Bladder microvascular endothelial cell (primary cell): ENCODE measurements at places on chromosomes 4 and X. TPM values are rescaled to one million over a fixed set of nuclear protein-coding genes. Genes with fewer than 3 reads are reported as not detected.

The WDR17 gene
- total RNA-seq = under 0.01 and 0.19 TPM in 2 replicates

The KCND1 gene
- total RNA-seq = 0.32 and 0.57 TPM in 2 replicates

The NPFFR2 gene
- total RNA-seq = 0.06 and 0.16 TPM in 2 replicates

The TMEM47 gene
- 14.2 and 25.9 TPM in 2 replicates for total RNA-seq

The PHOX2B gene
- total RNA-seq = not detected in 2 replicates

The AMBN gene
- not detected in 2 replicates for total RNA-seq

The RAB33A gene
- 0.19 and 0.49 TPM in 2 replicates for total RNA-seq
